ENCODE measurements at places on chromosomes 4 and X.

- no peak for DNase-seq
Observed at GRCh38 chr4:57499786-57500185, 389.6 kb upstream of the IGFBP7 start.

DNA sequence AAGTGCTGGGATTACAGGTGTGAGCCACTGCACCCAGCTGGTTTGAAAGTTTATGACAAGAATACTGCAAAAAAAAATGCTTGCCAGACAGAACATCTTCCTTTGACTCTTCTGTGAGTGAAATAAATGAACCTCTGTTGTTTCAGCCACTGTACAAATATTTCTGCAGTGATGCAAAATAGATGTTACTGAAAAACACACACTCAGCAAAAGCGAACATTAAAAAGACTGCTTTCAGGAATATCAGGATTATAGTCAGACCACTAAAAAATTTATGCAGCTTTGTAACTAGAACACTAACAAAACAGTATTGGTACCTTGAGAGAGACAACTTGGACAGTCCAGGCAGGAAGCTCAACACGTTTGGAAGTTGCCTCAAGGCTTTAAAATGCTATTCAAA lies 16.9 kb upstream of the SEPSECS start:
- DNase-seq: no peak

DNA sequence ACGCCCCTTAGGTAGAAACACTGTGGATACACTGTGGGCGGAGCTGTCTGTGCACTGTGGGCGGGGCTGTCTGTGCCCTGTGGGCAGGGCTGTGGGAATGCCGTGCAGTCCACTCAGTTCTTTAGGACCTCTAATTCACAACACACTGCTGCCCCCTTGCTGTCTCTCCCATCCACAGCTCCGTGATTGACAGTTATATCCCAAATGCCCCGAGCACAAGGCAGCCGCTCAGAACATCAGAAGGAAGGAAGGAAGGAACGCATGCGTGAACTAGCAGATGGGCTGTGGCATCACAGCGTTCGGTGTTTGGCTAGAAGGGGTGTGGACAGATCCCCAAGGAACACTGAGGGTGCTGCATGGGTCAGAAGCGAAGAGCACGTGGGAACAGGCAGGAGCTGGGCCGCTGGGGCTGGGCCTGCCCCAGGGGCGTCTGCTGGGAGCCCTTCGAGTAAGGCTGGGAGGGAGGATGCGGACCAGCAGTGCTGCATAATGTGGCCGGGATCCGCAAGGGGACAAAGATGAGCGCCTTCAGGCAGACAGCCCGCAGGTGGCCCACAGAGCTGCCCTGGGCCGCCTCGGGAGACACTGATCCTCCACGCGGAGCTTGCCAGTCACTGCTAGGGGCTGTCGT lies 29.8 kb downstream of the ACOX3 start:
- no peak for DNase-seq

DNA sequence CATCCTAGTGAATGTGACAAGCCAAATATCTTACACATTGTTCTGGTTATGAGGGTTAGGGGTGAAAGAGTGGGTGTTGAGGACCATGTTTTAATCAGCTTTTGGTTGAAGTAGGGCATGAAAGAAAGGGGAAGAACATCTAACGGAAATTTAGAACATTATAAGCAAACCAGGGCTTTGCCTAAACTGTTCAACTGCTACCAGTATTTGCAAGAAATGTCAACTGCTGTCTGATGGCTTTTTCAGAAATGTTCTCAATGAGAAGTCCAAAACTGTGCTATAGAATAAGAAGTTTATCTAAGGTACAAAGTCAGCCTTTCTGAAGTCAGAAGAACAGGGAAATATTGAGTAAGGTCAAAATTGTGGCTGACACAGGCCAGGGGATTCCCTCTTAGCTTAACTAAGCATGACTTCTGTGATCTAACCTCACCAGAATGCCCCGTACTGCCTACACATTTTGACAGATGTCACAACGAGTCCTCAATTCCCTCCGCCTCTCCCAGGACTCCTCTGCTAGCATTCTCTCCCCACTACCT lies 67.1 kb downstream of the DTHD1 start:
- DNase-seq: no peak

- DNase-seq: no peak
Observed at GRCh38 chrX:13085526-13085925, 41.1 kb upstream of the FAM9C start.

DNA sequence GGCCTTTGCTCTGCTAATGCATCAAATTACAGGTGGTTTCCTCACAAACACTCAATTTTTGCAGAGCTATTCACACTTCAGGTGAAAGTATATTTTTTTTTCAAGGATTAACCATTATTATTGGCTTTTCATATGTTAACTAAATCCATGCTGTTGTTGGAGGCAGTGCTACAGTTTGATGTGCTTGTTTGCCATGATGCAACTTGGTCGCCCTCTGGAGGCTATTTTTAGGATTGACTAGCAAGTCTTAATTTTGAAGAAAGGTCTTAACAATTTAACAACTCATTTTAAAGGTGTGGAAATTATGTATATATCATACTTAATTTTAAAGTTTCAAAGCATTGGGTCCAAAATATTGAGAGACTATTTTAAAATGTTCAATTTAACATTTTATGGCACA lies 168.8 kb upstream of the FAM47A start:
- no peak for DNase-seq

- DNase-seq: no peak
Observed at GRCh38 chr4:184728858-184729257, 5.0 kb downstream of the CENPU start.

GRCh38 chrX:113400193-113400704 lies 559.6 kb upstream of the AMOT start:
- DNase-seq: no peak
